Pancreas (tissue), 10 donors: ENCODE measurements at places on chromosomes 12 and 14. TPM values are rescaled to one million over a fixed set of nuclear protein-coding genes. Genes with fewer than 3 reads are reported as not detected.

- no peak for DNase-seq
Measured at GRCh38 chr12:94121886-94122285, 26.5 kb upstream of the PLXNC1 start.

- DNase-seq, result no peak
Measured at GRCh38 chr12:126644236-126645020, 1579.2 kb downstream of the AACS start.

DNA sequence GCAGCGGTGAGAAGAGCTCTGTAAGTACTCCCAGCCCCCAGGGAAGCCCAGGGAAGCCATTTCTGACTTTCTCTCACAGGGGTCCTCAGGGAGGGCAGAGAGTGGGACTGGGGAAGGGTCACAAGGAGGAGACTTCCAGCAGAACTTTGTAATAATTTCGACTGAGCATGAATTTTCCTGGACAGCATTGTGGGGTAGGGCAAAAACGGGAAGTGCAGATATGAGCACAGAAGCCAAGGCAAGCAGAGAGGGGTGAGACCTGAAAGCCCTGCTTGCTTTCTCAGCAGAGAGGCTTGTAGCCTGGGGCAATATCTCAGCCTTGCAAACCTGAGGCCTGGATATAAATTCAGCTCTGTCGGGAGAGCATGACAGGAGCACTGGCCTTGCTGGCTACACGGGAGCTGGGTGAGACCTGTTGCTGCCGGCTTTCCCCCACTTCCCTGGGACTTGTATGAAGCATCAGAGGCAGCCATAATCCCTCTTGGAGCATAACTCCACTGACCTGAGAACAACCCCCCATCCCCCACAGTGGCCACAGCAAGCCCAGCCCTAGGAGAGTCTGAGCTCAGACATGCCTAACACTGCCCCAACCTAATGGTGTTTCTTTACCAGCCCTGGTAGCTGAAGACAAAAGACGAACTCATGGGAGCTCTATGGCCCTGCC, 9.8 kb upstream of the IQSEC3 start:
- no peak for DNase-seq

GRCh38 chr12:110513842-110514241, 11.7 kb downstream of the RAD9B start:
- no peak for DNase-seq

- DNase-seq, result peak; percentile 91
Measured at GRCh38 chr12:109020796-109021380, at the start of gene SVOP. Gene SVOP, minus strand, starts transcription at chr12:109021068. Its CDS starts 200 bp downstream, at chr12:109020868.

- no peak for DNase-seq
Measured at GRCh38 chr12:131962069-131962468, 12.3 kb downstream of the EP400 start.

GRCh38 chr12:103930787-103931735, 851 bp downstream of the HSP90B1 start:
- peak; percentile 44 for DNase-seq

DNA sequence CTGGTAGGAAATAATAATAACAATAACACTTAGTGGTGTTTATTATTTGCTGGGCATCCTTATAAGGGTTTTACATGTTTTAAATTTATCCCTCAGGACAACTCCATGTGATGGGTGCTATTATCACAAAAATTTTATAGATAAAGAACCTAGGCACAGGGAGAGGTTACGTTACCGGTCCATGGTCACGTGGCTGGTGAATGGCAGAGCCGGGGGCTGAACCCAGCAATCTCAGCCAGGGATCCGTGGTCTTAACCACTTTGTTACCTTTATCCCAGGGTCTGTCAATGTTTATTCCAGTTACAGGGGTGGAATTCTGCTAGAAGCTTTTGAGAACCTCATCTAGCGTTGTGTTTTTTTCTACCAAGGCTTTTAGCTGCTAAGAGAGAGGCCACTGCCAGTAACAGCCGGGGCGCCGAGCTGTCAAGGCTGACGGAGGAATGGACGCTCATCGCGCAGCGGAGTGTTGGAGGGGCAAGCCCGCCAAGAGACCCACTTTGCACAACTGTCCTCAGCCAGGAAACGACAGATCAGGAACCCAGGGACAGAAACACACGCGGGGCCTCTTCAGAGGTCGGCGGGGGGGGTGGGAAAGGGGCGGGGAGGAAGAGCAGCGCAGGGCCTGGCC, 418 bp downstream of the AMN1 start:
- DNase-seq, result no peak

- DNase-seq, result peak; percentile 32
Measured at GRCh38 chr12:115440438-115440837, 756.5 kb upstream of the TBX3 start.

GRCh38 chr12:131928080-131928710, 881 bp upstream of the PUS1 start:
- no peak for DNase-seq

GRCh38 chr14:29163109-29163508, 396.5 kb downstream of the FOXG1 start:
- DNase-seq, result no peak

DNA sequence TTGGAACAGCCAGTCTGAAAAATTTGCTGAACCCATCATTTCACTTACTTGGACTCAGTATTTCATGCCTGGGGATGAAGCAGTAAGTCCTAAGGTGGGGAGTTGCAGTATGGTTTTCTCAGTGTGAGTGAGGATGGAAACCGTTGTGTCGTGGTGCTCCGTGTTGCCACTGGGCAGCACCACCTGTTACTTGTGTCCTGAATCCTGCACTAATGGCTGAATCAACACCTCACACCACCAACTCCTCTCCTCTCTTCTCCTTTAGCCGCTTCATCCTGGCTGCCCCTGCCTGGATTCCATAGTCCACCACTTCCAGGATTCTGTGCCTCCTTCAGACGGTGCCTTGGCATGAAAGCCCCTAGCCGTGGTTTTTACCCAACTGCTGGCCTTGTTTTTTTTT, 3.0 kb upstream of the EP400 start:
- DNase-seq, result no peak

HCAR1 gene
- not detected for total RNA-seq

SCN8A gene
- total RNA-seq, result 2.0 TPM

KIF5A gene
- 0.69 TPM for total RNA-seq
